ENCODE measurements at places on chromosomes 13 and 19. TPM values are rescaled to one million over a fixed set of nuclear protein-coding genes. Genes with fewer than 3 reads are reported as not detected.

MEIOSIN gene
- total RNA-seq, result not detected

DNA sequence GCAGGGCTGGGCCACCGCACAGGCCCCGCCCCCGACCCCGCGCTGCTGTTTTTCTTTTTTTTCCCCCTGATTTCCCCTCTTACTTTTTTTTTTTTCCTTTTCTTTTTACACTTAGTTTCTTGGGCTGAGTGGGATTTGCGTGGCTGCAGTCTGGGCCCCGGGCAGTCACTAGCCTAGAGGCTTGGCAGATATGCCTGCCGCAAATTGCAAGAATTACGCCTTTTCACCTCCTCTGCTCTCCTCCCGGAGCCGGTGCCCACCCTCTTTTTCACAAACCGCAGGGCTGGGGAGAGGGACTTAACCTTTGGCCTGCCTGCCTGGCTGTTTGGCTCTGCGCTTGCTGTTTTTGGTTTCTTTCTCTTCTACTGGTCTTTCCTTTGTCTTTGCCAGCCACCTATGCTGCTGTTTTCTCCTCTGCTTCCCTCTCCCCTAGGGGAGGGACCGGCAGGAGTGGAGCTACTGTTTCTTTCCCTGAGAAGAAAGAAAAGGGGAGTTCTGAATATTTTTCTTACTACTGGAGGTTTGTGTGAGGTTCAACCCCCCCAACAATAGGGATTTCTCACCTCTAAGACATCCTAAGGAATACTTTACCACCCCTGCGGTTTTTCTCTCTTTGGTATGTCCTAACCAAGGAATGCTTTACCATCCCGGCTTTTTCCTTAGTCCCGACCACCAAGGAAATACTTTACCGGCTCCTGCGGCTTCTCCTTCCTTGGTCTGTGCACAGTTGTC lies 11.0 kb downstream of the ZNF552 start:
- no peaks in the 10 kb centered on the region for H3K36me3 ChIP-seq
- H3K4me3 ChIP-seq, result peak overlapping the region; percentile 44
- peak overlapping the region; percentile 96 for H3K27ac ChIP-seq
- peaks cover 8% of the 10 kb centered on the region for H3K4me1 ChIP-seq
- no peaks in the 10 kb centered on the region for H3K27me3 ChIP-seq
- no peak for DNase-seq

DNA sequence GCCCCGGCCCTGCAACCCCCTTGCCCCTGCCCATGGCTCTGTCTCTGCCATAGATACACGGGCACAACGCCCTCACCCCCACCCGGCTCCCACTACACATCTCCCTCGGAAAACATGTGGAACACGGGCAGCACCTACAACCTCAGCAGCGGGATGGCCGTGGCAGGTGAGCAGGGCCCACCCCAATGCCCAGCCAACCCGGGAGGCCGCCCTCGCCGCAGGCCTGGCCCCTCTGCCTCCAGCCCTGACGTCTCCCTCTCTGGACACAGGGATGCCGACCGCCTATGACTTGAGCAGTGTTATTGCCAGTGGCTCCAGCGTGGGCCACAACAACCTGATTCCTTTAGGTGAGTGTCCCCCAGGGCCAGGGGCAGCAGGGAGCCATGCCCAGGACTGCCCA lies 7.7 kb downstream of the YIPF2 start:
- H3K27me3 ChIP-seq, result no peaks in the 10 kb centered on the region
- no peaks in the 10 kb centered on the region for H3K36me3 ChIP-seq
- H3K4me1 ChIP-seq, result no peaks in the 10 kb centered on the region

GRCh38 chr13:113448885-113449692 lies 4.2 kb downstream of the ADPRHL1 start:
- no peaks in the 10 kb centered on the region for H3K27me3 ChIP-seq
- DNase-seq, result peak; percentile 71
- H3K27ac ChIP-seq, result peak overlapping the region; percentile 56
- H3K4me3 ChIP-seq, result peak overlapping the region; percentile 48
- no peaks in the 10 kb centered on the region for H3K4me1 ChIP-seq
- H3K36me3 ChIP-seq, result no peaks in the 10 kb centered on the region
